Mammary epithelial cell (primary cell): ENCODE measurements at places on chromosomes 7 and 10. TPM values are rescaled to one million over a fixed set of nuclear protein-coding genes. Genes with fewer than 3 reads are reported as not detected.

FEZF1 gene
- total RNA-seq, result not detected in 2 replicates

NEUROG3 gene
- not detected in 2 replicates for total RNA-seq

- DNase-seq, result peak; percentile 35
These were observed 1.9 kb downstream of the HOXA9 start for GRCh38 chr7:27163288-27164044.

DNA sequence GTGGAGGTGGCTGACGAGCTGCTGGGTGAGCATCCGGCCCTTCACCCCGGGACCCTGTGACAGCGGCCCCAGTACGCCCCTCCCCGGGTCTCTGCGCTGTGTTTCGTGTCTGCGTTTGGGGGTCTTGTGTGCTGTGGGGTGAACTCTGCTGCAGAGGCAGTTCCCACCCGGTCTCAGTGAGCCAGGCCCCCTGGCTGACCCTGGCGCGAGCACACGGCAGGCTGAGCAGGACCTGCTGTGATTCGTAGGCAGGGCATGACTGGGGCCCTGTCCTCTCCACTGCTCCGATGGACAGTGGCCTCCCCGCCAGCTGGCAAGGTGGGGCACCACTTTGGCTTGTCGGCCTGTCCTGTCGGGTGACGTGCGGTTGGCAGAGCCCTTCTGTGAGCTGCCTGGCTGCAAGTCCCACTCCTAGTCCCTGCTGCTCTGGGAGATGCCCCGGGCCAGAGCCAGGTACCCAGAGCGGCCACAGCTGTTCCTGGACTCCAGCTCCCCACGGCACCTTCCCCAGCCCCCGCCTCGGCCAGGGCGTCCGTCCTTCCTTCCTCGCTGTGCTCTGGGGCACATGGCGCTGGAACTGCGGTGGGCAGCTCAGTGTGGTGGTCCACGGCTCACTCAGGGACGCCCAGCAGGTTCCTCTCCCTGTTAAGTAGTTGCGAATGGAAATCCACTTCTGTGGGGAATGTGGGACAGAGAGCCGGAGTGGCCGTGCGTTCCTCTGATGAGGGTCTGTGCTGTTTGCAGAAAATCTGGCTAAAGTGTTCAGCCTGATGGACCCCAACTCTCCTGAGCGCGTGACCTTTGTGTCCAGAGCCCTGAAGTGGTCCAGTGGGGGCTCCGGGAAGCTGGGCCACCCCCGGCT lies 10.5 kb downstream of the GET4 start:
- DNase-seq, result no peak
